T-helper 1 cell (primary cell): ENCODE measurements at places on chromosomes 11 and 22.

DNA sequence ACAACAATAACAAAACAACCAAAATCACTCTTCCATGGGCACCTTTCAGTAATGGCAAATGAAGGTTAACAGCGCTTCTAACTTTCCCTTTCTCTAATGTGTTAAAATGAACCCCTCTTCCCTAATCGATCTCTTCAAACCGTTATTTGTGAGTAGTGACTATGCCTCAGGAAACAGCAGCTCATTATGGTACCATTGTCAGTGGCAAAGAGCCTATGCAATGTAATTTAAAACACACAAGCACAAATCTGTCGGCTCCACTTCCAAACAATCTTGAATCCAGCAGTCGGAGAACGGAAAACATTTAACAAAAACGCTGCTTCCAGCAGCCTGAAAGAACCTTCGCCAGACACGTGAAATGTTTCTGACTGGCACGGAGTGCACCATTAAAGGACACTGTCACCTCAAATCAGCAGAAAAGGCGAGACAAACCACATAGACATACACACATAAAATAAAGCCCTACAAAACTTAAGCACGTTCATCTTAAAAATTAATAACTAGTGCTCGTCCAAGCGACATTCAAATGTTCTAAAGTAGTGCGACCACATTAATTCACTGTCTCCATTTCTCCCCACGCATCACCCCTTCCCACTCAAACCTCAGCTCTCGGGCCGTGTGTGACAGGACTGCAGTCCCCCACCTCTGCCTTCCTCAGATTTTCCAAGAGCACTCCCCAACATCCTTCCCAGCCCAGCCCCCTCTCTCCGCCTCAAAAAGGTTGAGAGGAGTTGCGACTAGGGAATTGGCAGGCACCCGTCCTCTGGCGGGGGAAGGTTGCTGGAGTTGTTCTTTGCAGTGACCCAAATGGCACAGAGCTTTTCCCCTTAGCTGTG is 748 bp downstream of the RAB30 start:
- DNase-seq, result no peak

GRCh38 chr11:36719358-36720107 is 121.5 kb upstream of the RAG2 start:
- DNase-seq, result no peak

- DNase-seq, result no peak
Measured at GRCh38 chr22:18035751-18036150, 11.4 kb upstream of the MICAL3 start.

DNA sequence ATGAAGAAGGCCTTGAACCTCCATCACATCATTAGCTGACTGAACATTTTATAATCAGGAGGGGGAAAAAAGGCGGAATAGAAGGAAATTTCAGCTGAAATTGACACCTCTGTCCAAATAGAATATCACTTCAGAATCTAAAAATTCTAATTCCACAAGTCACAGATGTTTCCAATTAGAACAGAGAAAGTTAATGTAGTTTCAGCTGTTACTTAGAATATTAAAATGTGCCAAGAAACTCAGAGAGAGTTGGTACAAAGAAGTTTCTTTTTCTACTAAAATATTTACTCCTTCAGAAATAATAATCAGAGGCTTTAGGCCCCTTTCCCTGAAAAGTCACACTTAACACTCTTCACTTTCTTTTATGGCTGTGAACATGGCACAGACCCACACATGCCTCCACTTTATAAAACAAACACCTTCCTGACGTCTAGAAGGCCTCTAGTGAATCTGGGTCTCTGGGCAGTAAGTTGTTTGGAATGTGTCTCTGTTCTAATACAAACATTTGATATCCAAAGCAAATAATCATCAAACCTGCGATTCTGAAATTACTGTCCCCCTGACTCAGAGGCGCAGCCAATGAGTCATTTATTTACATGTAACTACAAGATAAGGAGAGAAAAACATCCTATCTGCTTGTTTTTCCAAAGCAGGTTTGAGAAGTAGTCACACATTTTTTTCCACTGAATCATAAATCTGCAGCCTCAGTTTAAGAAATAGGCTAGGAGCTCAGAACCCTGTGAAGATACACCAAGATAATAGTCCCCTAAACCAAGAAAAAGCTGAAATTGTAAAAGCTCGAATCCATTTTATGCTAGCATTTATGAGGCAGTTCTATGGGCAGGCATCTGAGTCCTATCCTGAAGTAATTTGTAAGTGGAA is 148.4 kb downstream of the ME3 start:
- DNase-seq, result no peak

DNA sequence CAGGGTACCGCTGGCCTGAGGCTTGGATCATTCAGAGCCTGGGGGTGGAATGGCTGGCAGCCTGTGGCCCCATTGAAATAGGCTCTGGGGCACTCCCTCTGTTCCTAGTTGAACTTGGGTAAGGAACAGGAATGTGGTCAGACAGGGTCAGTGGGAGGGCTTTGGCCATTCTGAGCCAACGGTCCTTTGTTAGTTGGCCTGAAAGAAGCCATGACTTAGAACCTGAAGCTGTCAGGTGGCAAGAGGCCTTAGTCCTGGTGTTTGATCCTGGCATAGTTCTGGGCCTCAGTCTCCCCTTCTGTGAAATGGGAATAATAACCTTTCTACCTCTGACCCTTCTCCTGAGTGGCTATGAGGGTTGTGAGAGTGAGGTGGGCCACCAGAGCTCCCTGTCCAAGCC is 8.3 kb downstream of the PGAP2 start:
- no peak for DNase-seq

DNA sequence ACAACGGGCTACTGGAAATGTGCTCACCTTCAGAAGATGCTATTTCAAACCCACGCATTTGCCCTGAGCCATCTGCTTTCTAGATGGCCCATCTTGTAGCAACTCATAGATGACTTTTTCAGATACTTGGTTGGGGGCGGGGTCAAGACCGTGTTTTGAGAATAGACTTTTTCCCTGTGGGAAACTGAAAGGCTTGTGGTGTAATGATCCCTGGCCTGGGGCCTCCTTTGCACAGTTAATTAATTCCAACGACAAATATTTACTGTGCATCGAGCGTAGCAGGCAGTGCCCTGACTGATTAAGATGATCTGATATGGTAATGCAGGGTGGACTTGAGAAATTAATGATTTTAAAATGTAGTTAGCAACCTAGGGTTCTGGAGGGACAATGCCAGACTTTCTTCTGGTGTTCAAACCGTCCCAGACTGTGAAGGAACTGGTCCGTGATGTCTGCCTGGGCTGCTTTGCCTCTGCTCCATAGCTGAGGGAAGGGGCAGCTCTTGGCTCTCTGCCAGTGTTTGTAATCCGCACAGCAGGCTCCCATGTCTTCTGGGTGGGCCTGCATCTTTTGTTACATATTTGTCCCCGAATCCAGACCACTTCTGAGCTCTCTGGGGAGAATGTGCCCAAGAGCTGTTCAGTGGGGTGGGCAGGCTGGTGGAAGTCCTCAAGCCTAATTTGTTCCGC is 84.8 kb downstream of the ADAMTS15 start:
- DNase-seq, result no peak

- no peak for DNase-seq
Measured at GRCh38 chr11:76190376-76190775, 15.9 kb downstream of the WNT11 start.

DNA sequence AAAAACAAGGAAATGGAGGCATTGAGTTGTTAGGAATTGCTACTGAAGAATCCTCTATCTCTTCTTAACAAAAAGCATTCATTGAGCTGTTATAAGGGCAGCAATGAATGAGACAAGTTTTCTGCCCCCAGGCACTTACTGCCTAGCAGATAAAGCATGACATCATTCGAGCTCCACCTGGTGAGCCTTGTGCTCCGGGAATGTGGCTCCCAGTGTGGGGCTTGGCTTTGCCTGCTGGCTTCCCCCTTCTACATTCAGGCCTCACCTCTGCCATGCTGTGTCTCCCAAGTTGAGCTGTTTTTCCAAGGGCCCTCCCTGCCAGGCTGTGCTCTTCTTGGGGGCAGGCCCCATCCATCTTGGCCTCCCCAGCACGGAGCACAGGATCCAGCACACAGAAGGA is 56.9 kb upstream of the EIF3D start:
- DNase-seq, result no peak

DNA sequence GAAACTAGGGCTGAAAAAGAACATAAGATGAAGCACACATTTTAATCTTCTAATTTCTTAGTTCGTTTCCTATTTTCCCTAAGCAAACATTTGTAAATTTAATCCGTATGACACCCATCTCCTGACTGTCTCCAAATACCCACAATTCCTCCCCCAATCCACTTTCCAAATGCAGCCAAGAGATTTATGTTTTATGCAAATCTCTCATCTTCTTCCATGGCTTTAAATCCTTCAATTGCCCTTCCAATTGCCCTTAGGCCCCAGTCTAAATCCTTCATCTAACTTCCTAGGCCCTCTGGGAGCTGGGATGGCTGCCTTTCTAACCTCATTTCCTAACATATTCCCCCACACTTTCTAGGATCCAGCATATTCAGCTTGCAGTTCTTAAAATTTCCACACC is 18.0 kb upstream of the POU2AF1 start:
- no peak for DNase-seq

GRCh38 chr11:59040607-59041006 is 45.5 kb upstream of the GLYATL1B start:
- DNase-seq, result no peak
